ENCODE measurements at places on chromosomes 12 and 14.

GRCh38 chr14:58131386-58131785, 20.6 kb downstream of the ARMH4 start:
- ATAC-seq = no peak

GRCh38 chr12:101117842-101118241, 92.2 kb downstream of the SLC5A8 start:
- ATAC-seq = no peak

DNA sequence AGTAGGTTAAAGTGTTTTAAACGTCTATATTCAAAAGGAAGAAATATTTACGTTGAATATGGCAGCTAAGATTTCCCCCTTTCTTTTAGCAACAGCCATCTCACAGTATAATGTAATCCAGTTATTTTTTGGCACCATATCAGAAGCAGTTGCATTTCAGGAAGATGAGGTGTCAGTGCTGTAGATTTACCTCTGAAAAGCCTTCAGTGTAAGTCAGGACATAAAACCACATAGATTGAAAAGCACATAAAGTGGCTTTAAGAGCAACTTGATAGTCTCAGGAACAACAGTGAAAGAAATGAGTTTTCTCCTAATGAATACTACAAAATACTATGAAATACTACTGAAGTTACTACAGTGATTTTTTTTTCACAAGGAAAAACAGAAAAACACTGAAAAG, 6.9 kb downstream of the MLH3 start:
- no peak for ATAC-seq

DNA sequence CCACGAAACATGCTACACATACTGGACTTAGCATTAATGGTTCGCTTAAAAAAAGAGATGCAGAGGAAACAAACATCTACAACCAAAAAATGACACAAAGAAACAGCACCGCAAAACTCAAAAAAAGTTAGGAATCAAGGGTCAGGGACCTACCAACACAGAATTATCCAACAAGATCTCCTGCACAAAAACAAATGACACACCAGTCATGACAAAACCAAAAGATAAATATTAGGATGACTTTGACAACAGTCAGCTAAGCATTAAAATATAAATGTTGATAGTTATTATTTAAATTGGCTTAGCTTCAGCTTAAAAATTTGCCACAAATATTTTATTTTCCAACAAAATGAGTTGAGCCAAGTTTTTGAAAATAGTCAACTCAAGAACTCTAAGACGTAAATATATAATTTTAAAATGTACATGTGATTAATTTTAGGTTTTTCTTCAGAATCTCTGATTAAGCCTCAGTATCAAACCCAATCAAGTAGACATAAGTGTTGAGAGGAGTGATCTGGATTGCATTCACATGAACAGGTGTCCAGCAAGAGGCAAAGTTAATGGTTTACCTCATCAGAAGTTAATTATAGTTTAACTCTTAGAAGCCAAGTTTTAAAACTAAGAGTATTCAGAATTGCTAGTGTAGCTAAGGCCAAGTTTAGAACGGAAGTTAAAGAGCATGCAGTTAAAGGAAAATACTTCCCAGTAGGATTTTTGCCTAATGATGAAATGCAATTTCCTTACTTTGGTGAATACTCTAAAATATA, 79.9 kb downstream of the HEATR5A start:
- no peak for ATAC-seq

DNA sequence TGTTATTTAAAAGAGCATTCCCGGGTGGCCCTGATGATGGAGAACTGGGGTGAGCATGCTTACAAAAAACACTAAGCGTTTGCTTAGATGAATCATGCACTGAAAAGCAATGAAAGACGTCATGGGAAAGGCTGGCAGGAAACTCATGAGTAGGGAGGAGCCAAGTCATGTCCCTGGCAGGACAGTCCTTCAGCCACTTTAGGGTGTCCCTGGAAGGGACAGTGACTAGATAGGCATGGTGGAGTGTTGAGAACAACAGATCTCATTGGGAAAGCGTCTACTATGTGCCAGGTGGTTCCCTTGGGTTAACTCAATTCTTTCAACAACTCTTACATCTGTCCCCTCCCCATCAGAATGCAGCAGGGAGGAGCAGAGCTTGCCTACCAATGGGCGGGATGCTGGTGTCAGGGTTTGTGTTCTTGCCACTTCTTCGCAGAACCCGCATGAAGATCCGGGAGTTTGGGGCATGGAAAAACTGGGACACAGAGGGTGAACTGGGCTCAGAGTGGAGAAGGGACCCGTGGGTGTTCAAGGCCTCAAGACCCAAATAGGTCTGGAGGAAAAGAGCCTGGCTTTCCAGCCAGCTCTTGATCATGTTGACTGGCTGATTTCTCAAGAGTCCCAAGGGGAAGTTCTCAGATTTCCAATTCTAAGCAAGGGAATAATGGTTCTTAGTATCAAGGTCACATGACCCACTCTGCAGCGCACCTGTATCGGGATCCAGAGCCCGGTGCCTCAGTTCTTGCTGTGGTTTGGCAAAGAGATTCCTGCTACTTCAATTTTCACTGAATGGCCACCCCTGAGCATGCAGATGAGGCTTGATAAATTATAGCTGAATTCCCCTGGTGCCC, 653.9 kb upstream of the TBX3 start:
- no peak for ATAC-seq

- no peak for ATAC-seq
Observed at GRCh38 chr12:123064366-123064765, 83.9 kb downstream of the ARL6IP4 start.

DNA sequence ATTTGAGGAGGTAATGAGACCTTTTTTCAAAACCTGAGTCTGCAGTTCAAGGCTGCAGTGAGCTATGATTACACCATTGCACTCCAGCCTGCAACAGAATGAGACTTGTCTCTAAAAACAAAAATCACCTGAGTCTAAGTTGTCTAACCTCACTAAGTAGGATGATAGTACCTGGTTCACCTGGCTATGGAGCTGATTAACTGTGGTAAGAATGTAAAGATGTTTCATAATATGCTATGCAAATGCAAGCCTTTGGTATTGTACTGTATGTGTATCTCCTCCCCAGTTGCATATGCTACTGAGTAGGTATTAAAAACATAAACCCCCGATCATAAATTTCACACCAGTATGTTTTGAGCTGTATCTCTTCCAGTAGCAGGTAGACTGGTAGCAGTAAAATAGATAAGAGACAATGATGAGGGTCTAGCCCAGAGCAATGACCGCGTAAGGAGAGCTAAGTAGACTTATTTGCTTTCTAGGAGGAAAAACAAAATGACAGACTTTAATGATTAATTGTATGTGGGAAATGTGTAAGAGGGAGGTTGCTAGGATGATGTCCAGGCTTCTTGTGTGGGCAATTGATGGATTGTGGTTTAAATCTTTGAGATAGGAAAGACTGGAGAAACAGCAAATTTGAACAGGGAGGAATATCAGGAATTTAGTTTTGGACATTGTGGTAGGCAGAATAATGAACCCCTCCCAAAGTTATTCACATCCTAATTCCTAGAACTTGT, 41.6 kb upstream of the EGLN3 start:
- no peak for ATAC-seq

GRCh38 chr12:6026998-6027397, 81.9 kb upstream of the ANO2 start:
- ATAC-seq = no peak

DNA sequence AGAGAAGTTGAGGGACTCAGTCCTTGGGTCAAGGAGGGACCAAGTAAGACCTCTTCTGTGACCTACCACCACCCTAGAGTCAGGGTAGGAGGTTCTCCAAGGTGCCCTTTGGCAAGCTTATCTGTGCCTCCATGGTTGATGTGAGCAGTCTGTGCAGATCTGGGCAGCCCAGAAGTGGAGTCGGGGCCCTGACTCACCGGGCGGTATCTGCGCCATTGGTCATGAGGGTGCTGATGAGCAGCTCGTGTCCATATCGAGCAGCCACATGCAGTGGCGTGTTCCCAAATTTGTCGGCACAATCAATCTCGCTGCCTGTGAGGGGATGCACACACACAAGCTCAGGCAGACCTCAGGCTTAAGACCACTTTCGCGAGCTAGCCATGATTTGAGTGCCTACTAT, 5.1 kb downstream of the ANKRD52 start:
- no peak for ATAC-seq

DNA sequence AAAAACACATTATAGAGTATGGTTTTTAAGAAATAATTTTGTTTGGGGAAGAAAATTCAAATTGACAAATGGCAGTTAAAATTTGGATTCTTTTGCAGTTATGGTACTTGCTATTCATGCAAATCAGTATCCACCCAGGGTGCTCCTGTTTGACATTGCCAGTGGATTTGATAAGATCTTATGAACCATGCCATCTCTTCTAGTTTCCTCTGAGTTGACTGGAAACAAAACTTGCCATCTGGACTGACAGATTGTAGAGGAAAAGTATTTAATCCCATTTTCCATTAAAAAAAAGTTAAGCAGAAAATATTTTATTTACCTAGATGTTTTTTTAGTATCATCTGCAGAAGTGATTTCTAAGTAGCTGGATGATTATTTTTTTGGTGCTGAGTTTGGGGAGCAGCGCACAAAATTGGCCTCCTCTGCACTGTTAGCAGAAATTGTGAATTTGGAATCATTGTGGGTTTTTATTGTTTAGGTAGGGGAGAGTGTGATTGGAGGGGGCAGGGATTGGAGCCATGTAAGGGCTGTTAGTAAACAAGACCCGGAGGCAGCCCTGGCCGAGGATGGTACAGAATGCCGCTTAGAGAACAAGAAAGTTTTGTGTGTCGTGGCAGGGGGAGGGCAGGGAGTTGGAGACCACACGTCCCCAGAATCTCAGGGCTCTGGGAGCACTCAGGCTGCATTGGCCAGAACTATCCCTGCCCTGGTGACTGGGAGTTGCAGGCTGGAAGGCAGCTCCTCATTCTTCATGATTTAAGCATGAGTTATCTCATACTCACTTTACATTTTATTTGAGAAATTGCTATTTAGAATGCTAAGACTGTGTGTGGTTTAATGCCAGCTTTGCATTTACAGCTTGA, 56.6 kb downstream of the WDR20 start:
- ATAC-seq = no peak

- ATAC-seq = peak; percentile 88
Observed at GRCh38 chr14:94136575-94137331, 7.3 kb upstream of the IFI27L2 start.

- ATAC-seq = no peak
Observed at GRCh38 chr12:117970334-117970733, 1.5 kb upstream of the KSR2 start.

- no peak for ATAC-seq
Observed at GRCh38 chr12:725076-725475, 27.3 kb upstream of the WNK1 start.

DNA sequence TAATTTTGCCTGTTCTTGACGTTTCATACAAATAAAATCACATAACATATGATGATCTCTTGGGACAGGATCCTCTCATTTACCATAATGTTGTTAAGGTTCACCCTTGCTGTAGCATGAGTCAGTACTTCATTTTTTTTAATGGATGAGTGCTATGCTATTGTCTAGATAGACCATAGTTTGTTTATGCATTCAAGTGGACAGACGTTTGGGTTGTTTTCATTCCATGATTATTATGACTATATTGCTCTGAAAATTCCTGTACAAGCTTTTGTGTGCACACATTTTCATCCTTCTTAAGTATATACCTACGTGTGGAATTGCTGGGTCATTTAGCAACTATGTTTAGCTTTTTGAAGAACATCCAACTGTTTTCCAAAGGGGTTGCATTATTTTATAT, 325.6 kb upstream of the TMEM132C start:
- ATAC-seq = no peak

GRCh38 chr14:52988139-52988538, 37.3 kb upstream of the FERMT2 start:
- ATAC-seq = no peak

DNA sequence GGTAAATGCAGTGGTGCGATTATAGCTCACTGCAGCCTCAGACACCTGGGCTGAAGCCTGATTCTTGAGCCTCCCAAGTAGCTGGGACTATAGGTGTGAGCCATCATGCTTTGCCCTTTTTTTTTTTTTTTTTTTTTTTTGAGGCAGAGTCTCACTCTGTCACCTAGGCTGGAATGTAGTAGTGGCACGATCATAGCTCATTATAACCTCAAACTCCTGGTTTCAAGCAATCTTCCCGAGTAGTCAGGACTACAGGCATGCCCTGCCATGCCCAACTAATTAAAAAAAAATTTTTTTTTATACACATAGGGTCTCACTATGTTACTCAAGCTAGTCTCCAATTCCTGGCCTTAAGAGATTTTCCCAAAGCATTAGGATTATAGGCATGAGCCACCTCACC, 6.9 kb downstream of the ATP2A2 start:
- no peak for ATAC-seq

Measured in activated CD4-positive, CD25-positive, alpha-beta regulatory T cell treated with anti-CD3 and anti-CD28 coated beads, Interleukin-2, amount 50 U/mL, for 24 hours (primary cell).